ENCODE measurements at places on chromosomes 16 and 17.

DNA sequence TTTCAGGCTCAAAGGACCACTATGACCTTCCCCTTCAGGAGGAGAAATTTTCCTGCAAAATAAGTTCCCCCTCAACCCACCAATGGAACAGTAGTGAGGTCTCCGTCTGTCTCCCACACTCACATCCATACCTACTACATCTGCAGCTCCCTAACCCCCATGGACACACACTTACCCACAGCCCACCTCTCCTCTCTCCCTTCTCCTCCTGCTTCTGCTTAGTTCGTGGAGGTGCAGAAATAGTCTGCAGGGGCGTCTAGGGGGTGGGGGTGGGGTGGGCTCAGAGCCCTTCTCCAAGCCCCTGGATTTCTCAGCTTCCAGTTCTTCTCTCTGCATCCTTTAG, 8.9 kb downstream of the HOXB4 start:
- DNase-seq = no peak

GRCh38 chr16:57576429-57576870, 34.0 kb downstream of the ADGRG5 start:
- peak; percentile 36 for DNase-seq

DNA sequence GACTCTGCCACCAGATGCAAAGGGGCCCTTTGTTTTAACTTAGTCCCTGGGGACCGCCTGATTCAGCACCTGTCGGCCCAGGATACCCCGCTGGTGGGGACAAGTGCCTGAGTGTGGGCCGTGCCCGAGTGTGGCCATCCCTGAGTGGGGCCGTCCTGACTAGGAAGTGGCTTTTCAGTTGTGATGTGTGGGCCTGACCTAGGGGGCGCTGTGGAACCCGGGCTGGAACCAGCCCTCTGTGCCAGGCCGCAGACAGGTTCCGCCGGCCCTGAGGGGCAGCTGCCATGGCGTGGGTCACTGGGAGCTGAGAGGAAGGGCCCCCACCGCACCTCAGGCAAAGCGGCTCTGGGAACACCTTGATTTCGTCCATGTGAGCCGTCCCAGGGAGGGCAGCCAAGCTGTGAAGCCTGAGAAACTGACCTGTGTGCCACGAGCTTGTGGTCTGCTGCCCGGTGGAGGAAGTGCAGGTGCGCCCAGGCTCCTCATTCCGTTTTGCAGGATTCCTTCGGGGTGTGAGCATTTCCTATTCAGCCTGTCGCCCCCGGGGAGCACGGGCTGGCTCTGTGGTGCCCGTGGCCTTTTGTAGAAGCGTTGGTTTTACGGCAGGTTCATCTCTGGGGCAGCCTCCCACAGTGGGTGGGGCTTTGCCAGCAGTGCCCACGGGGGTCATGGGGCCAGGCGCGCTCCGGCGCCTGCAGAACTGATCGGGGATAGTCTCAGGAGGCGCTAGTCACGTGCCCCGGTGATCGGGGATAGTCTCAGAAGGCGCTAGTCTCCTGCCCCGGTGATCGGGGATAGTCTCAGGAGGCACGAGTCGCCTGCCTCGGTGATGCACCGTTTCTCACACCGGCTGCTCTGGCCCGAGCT, 5.3 kb downstream of the RPL13 start:
- DNase-seq = no peak

GRCh38 chr16:25464058-25464457, 206.4 kb upstream of the ZKSCAN2 start:
- DNase-seq = no peak
